ENCODE measurements at places on chromosomes 5 and 9.

- no peak for DNase-seq
These were observed 2.0 kb upstream of the HAUS6 start for GRCh38 chr9:19104515-19105282.

DNA sequence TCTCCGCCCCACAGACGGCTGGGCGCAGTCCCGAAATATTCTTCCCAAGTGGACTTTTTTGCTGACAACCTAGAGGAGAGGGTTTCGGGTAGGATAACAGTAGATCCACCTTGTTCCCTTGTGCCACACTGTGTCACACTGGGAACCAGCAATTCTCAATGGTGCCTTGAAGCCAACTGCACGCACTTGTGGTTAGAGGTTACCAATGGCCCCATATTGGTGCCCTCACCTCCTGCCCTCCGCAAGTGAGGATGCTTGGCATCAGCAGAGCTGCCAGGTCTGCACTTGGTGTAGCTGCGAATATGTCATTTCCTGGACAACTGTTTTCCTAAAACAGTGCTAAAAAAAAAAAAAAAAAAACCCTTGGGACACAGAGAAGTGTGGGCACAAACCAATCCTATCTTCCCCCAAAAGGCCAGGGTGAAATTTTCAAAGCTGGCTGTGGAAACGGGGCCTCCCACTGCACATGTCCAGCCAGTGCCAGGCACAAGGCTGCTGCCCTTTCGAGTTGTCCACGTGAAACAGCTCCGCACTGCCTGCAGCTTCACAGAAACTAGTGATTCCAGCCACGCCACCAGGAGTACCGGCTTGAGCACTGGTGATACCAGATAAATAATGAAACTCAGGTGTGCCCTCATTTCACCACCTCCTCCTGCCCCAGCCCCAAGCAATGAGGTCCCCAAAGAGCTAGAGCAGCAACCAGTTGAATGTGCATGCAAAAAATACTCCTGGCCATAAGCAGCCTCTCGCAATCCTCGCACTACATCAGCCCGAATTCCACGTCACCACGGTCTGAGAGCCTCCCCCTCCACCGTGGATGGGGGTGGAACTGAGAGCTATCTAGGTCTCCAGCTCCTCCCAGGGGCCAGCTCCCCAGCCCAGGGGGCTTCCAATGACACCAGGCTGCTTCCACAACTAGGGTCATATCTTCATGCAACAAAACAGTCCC lies 51.2 kb downstream of the USP20 start:
- peak; percentile 55 for DNase-seq

GRCh38 chr9:101586651-101587050 lies 8.1 kb downstream of the PPP3R2 start:
- no peak for DNase-seq

DNA sequence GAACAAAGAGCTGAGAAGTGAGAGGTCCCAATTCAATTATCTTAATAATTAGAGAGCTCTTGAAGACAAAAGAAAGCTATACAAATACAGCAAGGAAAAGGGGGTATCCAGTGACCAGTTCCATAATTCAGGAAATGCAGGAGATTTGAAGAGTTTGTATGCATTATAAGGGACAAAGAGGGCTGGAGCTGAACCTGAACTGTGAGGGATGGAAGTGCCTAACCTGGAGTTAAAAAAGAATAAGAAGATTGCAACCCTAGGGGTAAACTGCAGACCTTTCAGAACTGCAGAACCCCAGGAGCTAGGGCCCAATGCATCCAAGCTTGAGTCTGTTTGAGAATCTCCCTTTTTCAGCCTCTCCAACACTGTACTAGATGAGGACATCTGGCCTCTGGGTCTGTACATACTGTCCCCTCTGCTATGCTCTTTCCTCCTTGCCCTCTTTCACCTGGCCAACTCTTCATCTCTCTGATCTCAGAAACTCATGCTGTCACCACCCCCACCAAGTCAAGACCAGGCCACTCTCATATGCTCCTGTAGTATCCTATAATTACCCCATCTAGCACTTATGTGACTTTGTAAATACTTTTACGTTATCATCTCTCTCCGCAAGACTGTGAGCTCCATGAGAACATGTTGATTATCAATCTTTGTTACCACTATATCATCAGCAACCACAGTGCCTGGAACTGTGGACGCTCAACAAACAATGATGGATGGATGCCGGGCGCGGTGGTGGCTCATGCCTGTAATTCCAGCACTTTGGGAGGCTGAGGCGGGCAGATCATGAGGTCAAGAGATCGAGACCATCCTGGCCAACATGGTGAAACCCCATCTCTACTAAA lies 6.6 kb upstream of the PRKACG start:
- no peak for DNase-seq

DNA sequence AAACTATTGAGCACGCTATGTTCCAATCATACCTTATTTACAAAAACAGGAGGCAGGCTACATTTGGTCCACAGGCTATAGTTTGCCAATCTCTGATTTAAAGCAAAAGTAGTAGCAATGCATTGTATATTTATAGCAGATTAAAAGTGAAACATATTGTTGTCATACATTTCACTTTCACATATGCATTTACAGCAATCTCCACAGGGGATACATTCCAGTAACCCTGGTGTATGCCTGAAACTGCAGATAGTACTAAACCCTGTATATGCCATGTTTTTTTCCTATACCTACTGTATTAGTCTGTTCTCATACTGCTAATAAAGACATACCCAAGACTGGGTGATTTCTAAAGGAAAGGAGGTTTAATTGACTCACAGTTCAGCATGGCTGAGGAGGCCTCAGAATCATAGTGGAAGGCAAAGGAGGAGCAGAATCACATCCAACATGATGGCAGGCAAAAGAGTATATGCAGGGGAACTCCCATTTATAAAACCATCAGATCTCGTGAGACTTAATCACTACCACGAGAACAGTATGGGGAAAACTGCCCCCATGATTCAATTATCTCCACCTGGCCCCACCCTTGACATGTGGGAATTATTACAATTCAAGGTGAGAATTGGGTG lies 5.9 kb upstream of the CSF1R start:
- DNase-seq = no peak

DNA sequence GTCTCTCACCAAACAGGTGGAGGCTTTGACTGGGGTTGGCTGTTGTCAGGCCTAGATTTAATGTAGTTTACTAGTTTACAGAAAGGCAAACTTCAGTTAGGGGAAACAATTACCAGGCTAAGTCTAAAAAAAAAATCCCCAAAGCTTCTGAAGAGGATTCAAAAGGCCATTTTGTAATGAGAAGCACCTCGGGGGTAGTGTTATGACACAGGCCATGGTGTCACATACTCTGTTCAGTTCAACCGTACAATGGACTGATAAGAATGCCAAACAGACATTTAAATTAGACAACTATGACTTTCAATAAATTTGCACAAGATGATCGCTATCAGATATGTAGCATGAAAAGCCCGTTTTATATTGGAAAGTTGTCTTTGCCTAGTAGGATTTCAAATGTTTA lies 120.1 kb upstream of the PCA3 start:
- DNase-seq = no peak

- no peak for DNase-seq
These were observed 242.6 kb downstream of the NPR3 start for GRCh38 chr5:32953694-32954093.

GRCh38 chr9:92186631-92187030 lies 71.4 kb upstream of the SPTLC1 start:
- DNase-seq = no peak

GRCh38 chr5:171783051-171783450 lies 2.6 kb upstream of the SMIM23 start:
- no peak for DNase-seq

DNA sequence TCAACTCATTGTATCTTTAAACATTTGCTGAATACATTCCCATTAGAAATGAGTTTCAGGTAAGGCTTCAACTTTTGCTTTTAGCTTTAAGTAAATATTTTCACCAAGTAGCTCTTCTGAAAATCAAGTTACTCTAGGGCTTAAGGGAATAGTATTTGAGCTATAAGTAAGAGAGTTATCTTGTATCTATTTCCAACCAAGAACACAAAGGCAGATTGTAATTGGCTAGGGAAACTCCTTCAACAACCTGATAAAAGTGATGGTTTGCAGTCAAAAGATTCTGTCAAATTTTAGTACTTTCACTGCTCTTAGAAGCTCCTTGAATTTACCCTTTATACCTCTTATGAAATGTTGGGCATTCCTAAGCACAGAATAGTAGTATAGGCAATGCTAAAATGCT lies 13.0 kb downstream of the ELL2 start:
- DNase-seq = no peak

GRCh38 chr5:125837866-125838265 lies 585.3 kb upstream of the GRAMD2B start:
- DNase-seq = no peak

DNA sequence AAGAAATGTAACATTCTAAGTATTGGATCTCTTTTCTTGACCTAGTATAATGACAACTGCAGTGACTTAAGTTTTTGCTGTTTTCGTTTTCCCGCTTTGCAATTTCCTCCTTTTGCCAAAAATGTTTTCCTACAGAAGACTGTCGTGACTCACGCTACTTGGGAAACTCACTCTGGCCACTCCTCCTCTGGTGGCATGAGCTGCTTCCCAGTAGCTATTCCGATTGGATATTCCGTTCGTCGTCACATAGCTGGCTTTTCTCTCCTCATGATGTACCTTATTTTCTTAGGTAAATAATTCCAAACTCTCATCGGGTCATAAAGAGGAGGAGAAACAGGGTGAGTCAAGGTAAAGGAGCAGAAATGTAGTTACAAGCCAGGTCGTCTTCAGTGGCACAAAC lies 64.9 kb downstream of the GOLPH3 start:
- peak; percentile 61 for DNase-seq

- no peak for DNase-seq
These were observed 34.6 kb upstream of the CCL21 start for GRCh38 chr9:34744295-34745221.

GRCh38 chr5:135178476-135179155 lies 144.6 kb upstream of the PITX1 start:
- no peak for DNase-seq

GRCh38 chr9:126437268-126437666 lies 110.6 kb downstream of the MVB12B start:
- DNase-seq = no peak

GRCh38 chr5:151315998-151316597 lies 12.5 kb upstream of the SLC36A3 start:
- peak; percentile 73 for DNase-seq

DNA sequence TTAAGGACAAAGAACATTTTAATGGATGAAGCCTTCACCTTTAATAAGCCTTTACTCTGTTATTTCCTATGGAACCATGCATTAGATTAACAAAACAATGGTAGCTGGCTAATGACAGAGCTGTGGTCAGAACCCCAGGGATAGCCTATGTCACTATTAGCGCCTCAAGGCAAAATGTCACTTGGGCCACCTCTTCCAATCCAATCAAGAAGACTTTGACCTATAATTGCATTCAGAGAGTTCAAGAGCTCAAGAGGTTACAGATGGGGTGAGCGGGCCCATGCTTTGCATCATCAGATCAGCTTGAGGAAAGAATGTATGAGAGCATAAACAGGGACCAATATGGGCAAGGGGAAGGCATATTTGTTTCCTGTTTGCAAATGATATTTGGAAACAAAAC lies 425.1 kb downstream of the ARHGEF28 start:
- no peak for DNase-seq

DNA sequence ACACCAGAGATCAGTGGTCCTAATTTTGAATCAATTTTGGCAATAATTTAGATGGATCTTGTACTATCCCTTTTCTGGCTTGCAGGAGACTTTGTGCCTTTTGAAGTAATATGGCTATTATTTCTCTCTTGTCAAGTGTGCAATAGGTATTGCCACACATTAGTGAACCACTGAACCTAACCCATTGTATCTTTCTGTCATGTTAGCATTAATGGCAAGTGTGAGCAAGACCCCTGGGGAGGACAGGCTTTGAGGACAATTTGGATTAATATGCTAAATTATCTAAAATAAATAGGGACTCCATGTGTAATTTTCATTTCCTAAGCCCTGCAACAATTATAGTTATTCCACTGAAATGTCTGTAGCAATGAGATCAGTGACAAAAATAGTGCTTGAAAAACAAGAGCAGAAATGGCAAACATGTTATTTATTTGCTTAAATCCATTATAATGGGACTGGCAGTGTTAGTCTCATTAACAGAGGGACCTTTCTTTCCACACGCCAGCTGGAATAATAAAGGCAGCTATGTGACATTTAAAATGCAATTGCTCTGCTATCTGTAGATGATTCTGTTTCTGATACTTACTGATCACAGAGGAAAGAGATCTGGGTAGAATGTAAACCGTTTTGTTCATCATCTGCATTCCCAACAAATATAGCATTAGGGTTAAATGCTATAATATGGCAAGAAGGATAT lies 753.3 kb upstream of the ZNF608 start:
- no peak for DNase-seq

GRCh38 chr5:95821110-95822021 lies 1.2 kb downstream of the GLRX start:
- no peak for DNase-seq

- no peak for DNase-seq
These were observed 664.0 kb downstream of the NR2F1-AS1 start for GRCh38 chr5:92917044-92917443.

DNA sequence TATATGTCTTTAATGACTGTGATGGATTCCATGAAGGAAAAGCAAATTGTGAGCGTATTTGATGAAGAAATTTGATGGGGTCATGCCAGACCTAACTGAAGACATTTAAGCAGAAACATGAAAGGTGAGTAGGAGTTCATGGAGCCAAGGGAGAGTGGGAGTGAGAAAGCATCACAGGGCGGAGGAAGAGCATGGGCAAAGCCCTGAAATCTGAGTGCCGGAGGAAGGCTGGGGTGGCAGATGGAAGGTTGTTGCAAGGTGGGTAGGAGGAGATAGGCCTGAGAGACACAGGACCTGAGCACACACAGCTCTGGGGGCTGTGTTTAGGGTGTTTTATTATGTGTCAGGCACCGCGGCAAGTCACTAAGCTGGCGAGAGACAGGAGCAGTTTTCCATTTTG lies 100.3 kb upstream of the SPOCK1 start:
- DNase-seq = no peak

DNA sequence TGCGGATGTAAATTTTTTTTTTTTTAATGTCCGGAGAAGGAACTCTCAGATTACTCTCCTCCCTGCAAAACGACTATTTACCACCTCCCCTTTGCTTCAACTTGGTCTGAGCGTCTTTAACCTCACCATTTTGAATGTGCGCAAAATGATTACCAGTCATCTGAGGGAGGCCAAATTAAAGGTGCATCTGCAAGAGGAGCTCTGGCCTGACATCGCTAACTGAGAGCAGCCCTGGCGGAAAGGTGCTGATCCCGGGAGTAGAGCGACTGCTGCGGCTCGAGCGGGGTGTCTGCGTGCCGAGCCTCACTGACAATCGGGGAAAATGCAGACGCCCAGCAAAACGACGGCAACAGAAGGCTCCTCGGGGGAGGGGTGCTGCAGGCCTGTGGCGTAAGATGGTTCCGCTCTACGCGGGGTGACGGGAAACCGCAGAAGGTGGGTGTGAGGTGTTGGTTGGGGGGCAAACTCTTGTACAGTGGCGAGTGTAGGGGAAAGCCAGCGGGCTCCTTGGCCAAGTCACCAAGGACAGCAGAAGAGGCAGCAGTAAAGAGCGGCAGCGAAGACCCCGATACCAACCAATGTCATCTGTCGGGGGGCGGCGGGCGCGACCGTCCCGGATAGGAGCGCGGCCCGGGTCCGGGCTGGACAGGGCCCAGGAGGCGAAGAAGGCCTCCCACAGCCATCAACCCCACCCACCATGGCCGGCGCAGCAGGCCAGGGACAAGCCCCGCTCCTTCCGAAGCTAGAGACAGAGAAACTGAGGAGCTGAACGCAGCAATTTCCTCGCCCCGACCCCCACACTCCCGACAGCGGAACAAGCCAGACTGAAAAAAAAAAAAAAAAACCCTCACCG lies 557 bp downstream of the PJA2 start:
- DNase-seq = peak; percentile 74
